Hippocampal formation (tissue), 2 donors: ENCODE measurements at places on chromosomes 2 and 18.

DNA sequence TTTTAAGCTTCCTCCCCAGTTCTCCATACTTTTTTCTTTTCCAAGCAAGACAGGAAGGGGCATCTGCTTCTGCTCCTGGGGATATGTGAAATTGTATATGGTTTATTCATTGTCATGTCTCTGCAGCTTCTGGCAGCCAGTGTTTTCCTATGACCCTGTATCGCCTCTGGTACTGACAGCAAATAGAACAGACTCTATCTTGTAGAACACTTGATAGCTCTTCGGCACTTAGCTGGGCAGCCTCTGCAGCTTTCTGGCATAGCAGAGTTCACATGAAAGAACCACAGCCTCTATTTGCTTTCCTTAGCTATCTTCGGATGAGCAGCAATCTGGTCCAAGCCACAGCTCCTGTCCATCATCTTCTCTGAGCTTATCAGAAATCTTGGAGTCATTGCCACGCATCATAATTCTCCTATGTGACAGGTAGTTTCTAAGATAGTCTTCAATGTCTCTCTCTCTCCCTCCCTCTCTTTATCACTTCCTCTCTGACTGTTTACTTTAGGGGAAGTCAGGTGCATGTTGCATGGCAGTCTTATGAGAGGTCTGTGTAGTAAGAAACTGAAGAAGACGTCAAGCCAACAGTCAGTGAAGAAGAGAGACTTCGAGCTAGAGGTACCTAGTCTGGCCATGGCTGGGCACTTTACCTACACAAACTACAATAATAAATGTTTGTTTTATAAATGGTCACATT is 627.7 kb upstream of the CDH2 start:
- DNase-seq: no peak

DNA sequence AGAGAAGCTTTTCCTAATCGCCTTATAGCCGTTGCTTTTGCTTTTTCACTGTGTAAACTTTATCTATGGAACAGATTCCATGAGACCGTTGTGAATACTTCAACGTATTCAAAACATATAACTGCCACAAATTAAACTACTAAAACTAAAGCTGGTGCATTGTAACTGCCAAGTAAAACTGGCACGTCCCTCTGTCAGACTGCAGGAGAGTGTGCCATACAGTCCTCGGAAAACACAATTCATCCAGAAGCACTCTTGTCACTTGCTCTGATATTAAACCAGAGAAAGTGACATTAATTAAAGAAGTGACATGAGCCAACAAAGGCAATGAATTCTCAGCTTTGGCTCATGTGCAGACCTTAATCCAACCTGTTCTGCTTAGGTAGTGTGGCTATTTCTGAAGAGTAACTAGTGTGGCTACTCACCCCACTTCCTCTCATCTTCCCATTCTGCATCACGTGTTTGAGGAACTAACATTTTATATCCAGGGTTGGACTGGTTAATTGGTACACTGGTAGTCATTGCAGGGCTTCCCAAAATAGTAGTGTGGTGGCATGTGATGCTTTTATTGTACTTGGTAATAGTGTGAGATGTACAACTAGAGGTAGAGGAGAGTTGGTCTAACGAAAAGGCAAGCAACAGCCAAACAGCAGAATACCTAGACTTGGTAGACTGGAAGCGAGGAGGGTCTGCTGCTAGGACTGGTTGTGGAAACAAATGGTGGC is 9.7 kb downstream of the VRK2 start:
- no peak for DNase-seq

DNA sequence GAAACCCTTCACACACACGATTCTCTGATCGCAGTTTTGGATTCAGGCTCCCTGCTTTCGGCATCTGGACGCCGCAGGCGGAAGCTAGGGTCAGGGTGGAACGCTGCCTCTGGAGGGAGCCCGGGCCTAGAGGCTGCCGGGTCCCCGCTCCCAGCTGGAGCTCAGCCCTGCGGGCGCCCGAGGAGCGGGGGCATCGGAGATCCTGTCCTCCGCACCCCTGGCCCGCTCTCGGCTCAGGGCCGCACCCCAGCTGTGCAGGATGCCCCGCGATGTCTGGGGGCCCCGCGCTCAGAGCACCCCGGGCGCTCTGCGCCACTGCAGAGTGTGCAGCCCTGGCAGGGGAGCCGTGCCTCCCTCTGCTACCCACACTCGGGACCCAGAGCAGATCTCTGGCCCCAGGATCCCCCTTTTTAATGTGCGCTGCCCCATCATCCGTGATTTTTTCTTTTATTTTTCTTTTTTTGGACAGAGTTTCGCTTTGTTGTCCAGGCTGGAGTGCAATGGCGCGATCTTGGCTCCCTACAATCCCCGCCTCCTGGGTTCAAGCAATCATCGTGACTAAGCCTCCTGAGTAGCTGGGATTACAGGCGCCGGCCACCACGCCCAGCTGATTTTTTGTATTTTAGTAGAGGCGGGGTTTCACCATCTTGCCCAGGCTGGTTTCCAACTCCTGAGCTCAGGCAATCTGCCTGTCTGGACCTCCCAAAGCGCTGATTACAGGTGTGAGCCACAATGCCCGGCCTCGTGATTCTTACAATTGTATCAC is 54.8 kb upstream of the TUBA3E start:
- no peak for DNase-seq

DNA sequence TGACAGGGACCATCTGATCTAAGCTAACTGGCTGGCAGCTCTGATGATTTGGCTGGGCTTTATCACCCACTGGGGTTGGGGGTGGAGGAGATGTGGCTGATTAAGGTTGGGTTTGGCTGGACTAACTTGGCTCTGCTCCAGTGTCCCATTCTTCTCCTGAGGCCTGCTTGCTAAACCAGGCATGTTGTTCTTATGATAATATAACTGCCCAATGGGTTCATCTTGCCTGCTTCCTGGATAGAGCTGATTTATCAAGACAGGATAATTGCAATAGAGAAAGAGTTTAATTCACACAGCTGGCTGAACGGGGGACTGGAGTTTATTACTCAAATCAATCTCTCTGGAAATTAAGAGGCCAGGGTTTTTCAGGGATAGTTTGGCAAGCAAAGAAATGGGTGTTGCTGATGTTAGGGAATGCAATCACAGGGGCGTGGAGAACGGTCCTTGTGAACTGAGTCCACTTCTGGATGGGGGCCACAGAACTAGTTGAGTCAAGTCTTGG is 150.4 kb downstream of the PTH2R start:
- no peak for DNase-seq

- no peak for DNase-seq
These were observed 426.4 kb downstream of the MBD2 start for GRCh38 chr18:53797998-53798495.

DNA sequence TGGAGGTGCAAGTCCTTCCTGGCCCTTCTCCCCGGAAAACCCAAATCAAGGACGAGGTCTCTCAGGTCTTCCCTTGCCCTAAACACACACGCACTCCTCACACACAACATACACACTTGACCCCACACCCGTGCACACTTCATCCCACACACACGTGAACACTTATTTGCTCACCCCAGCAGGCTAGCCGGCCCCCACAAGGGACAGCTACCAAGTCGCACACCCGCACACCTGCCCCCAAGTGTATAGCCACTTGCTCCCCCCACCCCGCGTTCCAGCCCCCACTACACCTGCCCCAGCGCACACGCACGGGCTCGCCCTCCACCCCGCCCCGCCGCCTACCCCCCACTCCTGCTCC is 359 bp downstream of the TGFBRAP1 start:
- DNase-seq: no peak

- DNase-seq: no peak
These were observed 684.6 kb downstream of the PLCL1 start for GRCh38 chr2:198488964-198489363.

DNA sequence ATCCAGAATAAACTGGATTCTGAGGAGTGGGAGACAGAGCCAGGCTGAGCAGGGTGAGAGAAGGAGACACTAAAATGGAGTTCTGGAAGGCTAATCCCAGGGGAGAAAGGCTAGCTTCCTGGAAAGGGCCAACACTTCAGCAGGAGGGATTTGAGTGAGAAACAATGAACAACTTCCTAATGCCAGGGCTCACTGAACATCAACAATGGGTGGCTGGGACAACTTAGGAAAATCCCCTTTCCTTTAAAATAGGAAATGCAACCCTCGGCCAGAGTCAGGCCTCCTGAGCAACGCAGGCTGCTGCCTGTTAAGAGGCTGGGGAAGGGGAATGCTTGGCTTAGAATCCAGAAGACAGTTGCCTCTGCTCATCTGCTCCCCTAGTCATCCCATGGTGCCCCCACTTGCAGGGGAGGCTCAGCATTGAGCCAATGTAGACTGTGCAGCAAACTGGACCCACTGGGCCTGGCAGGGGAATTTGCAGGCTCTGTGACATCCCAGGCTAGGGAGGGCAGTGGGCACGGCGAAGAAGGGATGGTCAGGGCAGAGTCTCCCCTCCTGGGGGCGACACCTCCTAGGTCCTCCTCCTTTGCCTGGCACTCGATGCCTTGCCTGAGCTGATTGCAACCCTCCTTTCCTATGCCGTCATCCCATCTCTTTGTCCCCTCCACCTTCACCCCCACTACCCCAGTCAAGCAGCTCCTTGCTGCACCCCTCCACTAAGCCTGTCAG is 182.5 kb downstream of the TNS1 start:
- DNase-seq: no peak

GRCh38 chr2:201200345-201200744 is 17.4 kb downstream of the CASP10 start:
- no peak for DNase-seq

GRCh38 chr2:795531-796041 is 118.4 kb upstream of the TMEM18 start:
- no peak for DNase-seq

- DNase-seq: no peak
These were observed 1.1 kb upstream of the FRZB start for GRCh38 chr2:182867426-182868053.

DNA sequence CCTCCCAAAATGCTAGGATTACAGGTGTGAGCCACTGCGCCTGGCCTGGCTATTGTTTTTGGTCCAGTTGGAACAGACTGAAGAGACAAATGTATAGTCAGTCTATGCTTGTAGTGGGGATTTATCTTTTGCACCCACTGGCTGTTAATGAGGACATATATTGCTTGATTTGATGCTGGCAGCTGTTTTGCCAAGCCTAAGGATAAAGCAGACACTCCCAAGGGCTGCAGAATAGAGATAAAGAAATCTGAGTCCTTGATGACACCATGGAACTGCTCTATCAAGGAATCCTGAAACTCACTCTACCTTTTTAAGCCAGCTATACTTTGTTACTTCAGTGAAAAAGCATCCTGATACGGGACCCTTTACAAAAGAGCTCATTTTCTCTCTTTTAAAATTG is 43.1 kb upstream of the ENOSF1 start:
- no peak for DNase-seq

DNA sequence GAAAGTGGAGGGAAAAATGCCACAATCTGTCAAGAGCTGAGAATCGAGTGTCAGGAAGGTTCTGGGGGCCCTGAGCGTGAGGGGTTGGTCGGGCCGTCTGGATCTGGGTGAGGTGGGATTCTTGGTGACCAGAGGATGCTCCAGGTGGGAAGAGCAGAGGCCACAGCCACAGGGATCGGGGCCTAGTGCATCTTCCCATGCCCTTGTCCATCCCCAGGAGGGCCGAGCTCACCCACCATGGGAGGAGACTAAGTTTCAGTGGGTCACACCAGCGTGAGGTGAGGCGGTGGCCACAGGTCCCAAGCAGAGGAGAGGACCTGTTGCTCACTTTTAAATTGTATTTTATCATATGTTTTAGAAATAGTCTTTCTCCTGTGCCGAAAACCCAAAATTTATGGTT is 70.0 kb downstream of the TMEM18 start:
- DNase-seq: no peak

- no peak for DNase-seq
These were observed 61.9 kb upstream of the RBMS1 start for GRCh38 chr2:160555420-160556071.

DNA sequence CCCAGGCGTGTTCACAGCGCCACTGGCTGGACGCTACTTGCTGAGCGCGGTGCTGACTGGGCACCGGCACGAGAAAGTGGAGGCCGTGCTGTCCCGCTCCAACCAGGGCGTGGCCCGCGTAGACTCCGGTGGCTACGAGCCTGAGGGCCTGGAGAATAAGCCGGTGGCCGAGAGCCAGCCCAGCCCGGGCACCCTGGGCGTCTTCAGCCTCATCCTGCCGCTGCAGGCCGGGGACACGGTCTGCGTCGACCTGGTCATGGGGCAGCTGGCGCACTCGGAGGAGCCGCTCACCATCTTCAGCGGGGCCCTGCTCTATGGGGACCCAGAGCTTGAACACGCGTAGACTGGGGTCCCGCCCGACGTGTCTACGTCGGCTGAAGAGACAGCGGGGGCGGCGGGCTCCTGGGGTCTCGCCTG is 891 bp upstream of the KHK start:
- DNase-seq: peak; percentile 49

DNA sequence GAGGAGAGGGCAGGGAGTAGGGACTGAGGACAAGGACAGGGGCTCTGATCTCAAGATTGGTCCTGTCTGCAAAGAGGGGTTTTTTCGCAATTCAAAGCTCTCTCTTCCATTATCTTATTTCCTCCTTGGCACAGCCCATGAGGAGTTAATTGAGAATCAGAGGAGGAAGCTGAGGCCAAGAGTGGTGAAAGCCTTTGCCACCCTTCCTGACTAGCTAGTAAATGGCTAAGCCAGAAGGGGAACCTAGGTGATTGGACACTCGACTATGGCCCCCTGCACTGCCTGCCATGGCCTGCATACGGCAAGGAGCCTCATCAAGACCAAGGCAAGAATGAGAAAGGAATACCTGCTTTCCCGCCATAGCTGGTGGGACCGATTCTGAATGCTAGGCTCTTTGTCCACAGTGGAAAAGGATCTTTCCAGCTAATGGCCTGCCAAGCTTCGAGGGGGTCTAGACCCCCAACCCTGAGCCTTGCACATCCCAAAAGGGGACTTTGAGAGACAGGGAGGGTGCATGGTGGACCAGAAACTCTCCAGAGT is 237.9 kb downstream of the HAUS1 start:
- DNase-seq: no peak

- no peak for DNase-seq
These were observed 6.0 kb upstream of the DTNA start for GRCh38 chr18:34704074-34704473.
